ENCODE measurements at places on chromosomes 12 and 14.

- no peak for DNase-seq
Measured at GRCh38 chr14:64191756-64192155, 102.4 kb downstream of the ESR2 start.

DNA sequence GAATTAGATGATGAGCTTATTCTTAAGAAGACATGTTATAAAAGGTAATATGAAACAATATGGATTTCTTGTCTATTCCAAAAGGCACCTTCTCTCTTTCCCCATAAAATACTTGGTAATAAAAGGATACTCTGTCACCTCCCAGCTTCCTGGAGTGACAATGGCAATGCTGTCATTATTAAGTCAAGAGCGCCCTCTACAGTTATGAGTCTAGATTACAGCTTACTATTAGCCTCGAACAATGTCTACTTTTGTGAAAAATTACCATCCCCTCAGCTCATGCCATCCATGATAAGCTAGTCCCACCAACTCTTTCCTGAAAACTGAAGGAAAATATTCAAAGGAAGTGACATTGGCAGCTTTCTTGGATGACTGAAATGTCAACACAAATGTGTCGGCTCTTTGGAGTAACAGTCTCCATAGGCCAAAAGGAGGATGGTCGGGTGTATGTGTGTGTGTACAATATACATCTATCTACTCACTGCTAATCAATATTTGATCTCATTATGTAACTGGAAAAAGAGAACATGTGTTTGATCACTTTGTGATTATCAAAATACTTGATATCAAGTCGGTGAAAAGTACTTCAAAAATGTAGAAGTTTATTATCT, 48.7 kb upstream of the CDKN3 start:
- no peak for DNase-seq

- DNase-seq: no peak
Measured at GRCh38 chr12:47825173-47825639, 5.5 kb upstream of the HDAC7 start.

- no peak for DNase-seq
Measured at GRCh38 chr14:55975281-55975910, 142.8 kb upstream of the PELI2 start.

DNA sequence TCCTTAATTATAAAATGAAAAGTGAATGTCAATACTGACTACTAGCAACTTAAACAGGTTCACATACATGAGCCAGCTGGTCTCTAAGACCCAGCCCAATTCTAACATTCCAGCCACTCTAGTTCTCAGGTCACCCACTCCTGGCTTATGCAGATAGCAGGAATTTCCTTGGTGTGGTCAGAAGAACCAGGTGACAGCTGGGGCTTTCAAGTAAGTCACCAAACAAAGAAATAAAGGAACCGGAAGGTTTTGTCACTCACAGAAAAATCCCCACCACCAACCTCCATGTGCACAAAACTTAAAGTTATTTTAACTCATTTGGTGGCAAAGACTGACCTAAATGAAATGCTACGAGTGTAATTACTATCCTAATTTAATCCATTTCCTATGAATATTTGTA, 129.6 kb upstream of the CDKN3 start:
- DNase-seq: no peak
